Stimulated activated CD4-positive, alpha-beta T cell treated with anti-CD3 and anti-CD28 coated beads, Interleukin-1b, Interleukin-23, amount 100 ng/mL, for 1 hour (primary cell): ENCODE measurements at places on chromosomes 4 and X.

- DNase-seq: no peak
Observed at GRCh38 chr4:2735869-2736268, 20.3 kb downstream of the TNIP2 start.

DNA sequence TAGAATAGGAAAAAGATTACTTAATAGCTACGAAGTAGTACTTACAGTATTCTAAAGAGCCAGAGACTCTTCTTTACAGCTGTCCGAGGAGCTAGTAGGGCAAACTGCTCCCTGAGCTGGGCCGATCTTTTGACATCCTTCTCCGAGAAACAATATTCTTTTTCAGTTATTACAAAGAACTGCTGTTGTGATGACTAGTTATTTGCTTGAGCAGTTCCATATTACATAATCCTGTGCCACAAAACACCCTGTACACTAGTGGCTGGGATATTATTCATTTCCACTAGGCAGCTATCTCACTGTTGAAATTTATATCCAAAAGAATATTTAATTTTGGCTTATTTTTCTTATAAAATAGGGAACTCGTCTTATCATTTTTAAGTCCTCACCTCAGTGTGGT lies 278.3 kb downstream of the CHIC1 start:
- DNase-seq: no peak

GRCh38 chrX:10660171-10660570 lies 39.8 kb upstream of the MID1 start:
- no peak for DNase-seq

GRCh38 chrX:24235084-24235710 lies 78.7 kb downstream of the SUPT20HL2 start:
- no peak for DNase-seq

- no peak for DNase-seq
Observed at GRCh38 chr4:71186566-71187403, 152.0 kb upstream of the SLC4A4 start.

GRCh38 chrX:24985120-24985519 lies 30.6 kb downstream of the ARX start:
- DNase-seq: no peak

- no peak for DNase-seq
Observed at GRCh38 chrX:7570432-7571029, 272.4 kb upstream of the VCX start.

DNA sequence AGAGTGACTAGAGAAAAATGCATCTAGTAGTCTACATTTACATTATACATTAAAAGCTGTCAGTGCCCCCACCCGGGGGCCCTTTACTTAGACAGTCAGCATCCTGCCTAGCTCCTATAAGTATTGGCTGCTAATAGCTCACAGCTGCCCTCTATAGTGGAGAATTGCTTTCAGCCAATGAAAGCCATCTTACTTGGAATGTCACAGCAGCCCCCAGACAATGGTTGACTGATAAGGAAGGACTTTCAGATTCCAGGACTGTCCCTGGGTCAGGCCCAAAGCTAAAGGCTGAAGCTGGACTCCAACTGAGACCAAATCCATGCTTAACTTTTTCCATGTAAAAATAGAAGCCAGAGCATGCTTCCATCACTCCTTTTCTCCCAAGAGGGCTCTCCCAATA lies 196.9 kb downstream of the ANKRD50 start:
- DNase-seq: no peak

DNA sequence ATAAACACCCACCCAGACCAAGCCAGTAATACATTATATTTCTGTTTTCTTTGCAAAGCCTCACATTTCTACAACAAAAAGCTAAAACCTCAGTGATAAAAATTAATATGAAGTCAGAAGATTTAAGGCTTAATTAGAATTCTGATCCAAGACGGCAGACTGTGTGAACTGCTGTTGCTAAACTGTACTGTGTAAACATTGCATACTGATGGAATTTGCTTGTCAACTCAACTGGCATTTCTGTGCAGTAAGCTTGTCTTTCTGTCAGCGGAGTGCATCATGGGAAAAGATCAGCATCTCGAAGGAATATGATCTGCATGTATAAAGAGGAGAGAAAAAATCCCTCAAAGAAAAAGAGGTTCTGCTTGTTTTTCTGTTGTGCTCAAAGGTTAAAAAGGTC lies 69.4 kb upstream of the SPANXB1 start:
- no peak for DNase-seq

- no peak for DNase-seq
Observed at GRCh38 chrX:866441-866990, 235.9 kb downstream of the SHOX start.

DNA sequence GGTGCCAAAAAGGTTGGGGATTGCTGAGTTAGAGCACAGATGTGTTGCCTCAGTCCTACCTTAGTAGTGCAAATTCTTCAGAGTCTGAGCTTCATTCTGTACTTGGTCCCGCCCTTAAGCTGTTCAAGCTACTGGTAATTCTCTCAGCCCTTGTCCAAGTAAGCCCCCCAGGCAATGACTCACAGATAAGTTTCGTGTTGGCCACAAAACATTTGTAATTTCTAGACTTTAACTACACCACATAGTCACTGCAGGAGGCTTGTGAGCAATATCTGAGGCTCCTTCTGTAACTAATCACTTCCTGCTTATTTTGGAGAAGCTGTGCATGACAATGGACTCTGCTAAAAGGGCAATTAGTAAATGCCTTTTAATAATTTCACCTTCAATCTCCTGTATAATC lies 1420.5 kb downstream of the PCDH7 start:
- DNase-seq: no peak

DNA sequence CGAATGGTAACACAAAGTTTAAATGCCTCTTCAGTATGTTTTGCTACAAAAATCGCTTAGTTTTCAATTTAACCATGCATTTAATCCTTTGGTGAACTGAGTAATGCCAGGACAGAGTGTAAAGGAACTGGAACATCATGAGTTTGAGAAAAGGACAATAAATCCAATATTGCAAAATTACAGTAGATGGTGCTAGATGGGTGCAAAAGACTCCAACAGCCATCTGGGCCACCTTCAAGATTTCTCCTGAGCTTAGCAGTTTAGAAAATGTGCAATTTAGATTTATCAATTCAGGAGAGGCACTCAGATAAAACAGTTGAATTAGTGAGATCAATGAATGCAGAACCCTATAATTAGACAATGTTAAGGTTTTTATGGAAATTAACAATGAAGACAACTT lies 33.2 kb upstream of the MID1IP1 start:
- DNase-seq: no peak
